ENCODE measurements at places on chromosomes 3 and 15. TPM values are rescaled to one million over a fixed set of nuclear protein-coding genes. Genes with fewer than 3 reads are reported as not detected.
A peak's percentile ranks its signal among the peaks of the same experiment; 100 is the strongest.

LYZL4 gene
- not detected for total RNA-seq

LCTL gene
- total RNA-seq: not detected

HGD gene
- not detected for total RNA-seq

SPG21 gene
- total RNA-seq: 69.3 TPM

HEG1 gene
- total RNA-seq: 7.9 TPM

PCOLCE2 gene
- not detected for total RNA-seq

ZNF609 gene
- total RNA-seq: 38.5 TPM

ECE2 gene
- total RNA-seq: not detected

BDH1 gene
- 86.6 TPM for total RNA-seq

- no peaks in the 10 kb centered on the region for H3K36me3 ChIP-seq
- no peaks in the 10 kb centered on the region for H3K4me1 ChIP-seq
- no peak overlapping the region for H3K4me3 ChIP-seq
Observed at GRCh38 chr3:159861369-159861987, 127.2 kb upstream of the IL12A start.

DNA sequence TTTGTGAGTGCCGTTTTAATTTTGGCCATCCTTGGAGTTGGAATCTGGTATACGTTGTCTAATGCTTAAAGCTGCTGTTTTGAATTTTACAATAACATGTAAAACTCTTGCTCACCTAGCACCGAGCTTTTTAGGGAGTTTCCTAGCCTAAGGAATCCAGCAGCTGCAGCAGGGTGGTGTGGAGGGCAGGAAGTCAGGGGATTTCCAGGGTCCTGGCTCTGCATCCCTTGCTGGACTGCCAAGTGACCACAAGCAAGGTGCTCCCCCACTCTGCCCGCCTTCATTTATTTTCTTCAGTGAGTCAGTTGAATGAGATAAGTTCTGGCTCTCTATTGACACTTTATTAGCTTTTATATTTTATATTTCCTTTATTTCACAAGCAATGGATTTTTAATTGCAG lies 113.7 kb downstream of the ATG7 start:
- H3K27ac ChIP-seq: no peak overlapping the region
- no peak overlapping the region for H3K4me3 ChIP-seq
- H3K36me3 ChIP-seq: peaks cover 11% of the 10 kb centered on the region
- peaks cover 13% of the 10 kb centered on the region for H3K4me1 ChIP-seq

- H3K4me1 ChIP-seq: peaks cover 3% of the 10 kb centered on the region
- DNase-seq: no peak
- H3K27me3 ChIP-seq: no peaks in the 10 kb centered on the region
- no peak overlapping the region for H3K27ac ChIP-seq
- H3K4me3 ChIP-seq: no peak overlapping the region
- no peaks in the 10 kb centered on the region for H3K36me3 ChIP-seq
Observed at GRCh38 chr3:24101676-24102168, 156.6 kb downstream of the NR1D2 start.

DNA sequence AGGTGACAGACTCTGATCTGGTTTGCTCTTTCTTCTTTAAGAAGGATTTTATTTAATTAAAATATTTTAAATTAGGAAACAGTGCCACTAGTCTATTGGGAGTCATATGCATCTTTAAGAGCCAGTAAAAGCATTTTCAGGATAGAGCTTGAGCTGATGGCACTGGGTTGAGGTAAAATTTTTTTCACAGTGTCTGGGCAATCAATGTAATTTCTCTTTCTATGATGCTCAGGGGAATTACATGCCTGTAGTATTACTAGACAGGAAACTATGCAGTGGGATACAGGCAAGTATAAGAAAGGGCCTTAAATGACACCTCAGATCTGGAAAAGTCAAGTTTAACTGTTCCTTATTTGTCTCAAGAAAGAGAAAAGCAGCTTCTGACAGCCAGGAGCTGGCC lies 76.4 kb downstream of the GAP43 start:
- H3K27ac ChIP-seq: no peak overlapping the region
- no peaks in the 10 kb centered on the region for H3K36me3 ChIP-seq
- no peaks in the 10 kb centered on the region for H3K27me3 ChIP-seq
- no peak overlapping the region for H3K4me3 ChIP-seq
- DNase-seq: no peak

DNA sequence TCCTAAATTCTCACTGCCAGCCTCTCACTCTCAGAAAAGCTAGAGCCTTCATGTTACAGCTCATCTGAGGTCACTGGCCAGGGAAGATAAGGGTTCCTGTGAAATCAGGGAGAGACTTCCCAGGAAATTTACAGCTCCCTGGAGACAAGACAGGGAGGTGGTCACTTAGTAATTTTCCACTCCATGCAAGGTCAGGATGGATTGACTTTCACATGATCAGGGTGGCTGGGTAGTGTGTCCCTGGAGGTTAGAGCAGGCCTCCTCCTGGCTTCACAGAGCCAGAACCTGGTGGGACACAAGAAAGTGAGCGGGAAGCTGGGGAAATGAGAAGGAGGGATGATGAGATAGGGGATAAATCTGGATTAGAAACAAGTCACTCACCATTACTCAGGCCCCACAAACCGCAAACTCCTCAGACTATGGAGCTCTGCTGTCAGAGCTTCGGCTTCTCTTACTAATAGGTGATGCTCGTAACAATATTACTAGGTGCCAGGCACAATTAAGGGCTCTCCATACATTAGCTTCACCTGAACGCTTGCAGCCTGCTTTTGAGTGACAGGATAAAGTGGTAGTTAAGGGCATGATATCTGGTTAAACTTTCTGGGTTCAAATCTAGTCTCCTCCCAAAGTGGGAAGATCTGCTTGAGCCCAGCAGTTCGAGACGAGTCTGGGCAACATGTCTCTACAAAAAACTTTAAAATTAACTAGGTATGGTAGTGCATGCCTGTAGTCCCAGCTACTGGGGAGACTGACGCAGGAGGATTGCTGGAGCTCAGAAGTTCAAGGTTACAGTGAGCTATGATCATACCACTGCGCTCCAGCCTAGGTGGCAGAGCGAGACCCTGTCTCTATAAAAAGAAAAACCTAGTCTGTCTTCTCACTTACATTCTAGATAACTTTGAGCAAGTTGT lies 24.9 kb downstream of the DUOX2 start:
- H3K36me3 ChIP-seq: no peaks in the 10 kb centered on the region
- no peaks in the 10 kb centered on the region for H3K4me1 ChIP-seq
- no peak overlapping the region for H3K27ac ChIP-seq
- no peak for DNase-seq

- H3K27ac ChIP-seq: peak overlapping the region; percentile 73
- DNase-seq: no peak
- no peaks in the 10 kb centered on the region for H3K27me3 ChIP-seq
- peaks cover 14% of the 10 kb centered on the region for H3K4me1 ChIP-seq
Observed at GRCh38 chr3:49428752-49429080, 408 bp downstream of the NICN1 start.

- H3K27ac ChIP-seq: no peak overlapping the region
- no peak for DNase-seq
- no peak overlapping the region for H3K4me3 ChIP-seq
Observed at GRCh38 chr3:54949491-54950044, 21.7 kb upstream of the LRTM1 start.

- H3K27ac ChIP-seq: peak overlapping the region; percentile 13
- no peaks in the 10 kb centered on the region for H3K27me3 ChIP-seq
- DNase-seq: no peak
- H3K4me3 ChIP-seq: no peak overlapping the region
- H3K36me3 ChIP-seq: peaks cover 25% of the 10 kb centered on the region
- H3K4me1 ChIP-seq: peaks cover 61% of the 10 kb centered on the region
Observed at GRCh38 chr15:67242708-67243111, 11.8 kb downstream of the AAGAB start.

- H3K27me3 ChIP-seq: peaks cover 2% of the 10 kb centered on the region
- no peaks in the 10 kb centered on the region for H3K36me3 ChIP-seq
- DNase-seq: no peak
- no peaks in the 10 kb centered on the region for H3K4me1 ChIP-seq
- no peak overlapping the region for H3K4me3 ChIP-seq
- no peak overlapping the region for H3K27ac ChIP-seq
Observed at GRCh38 chr15:96070636-96071035, 259.9 kb upstream of the NR2F2 start.

DNA sequence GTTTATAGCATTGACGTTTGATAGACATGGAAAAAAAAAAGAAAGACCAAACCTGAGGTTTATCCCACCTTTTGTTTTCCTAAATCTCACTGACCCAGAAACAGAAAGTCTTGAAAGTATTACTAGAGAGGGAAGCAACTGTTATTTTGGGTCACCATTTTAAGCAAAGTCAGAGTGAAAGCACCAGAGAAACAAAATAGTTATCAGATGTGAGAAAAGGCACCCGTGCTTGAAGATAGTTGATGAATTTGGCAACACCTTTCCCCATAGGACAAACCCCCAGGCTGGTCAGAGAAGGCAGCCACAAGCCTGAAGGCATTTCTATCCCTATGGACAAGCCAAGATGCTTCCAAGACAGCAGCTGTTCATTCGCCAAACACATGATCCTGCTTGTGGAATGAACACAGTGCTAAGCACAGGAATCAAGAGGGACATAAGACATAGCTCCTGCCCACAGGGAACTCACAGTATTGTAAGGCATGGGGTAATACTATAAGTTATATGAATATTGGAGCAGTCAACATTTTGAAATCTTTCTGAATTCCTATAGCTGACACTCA lies 170.9 kb downstream of the ERC2 start:
- H3K27me3 ChIP-seq: peaks cover 9% of the 10 kb centered on the region
- no peak overlapping the region for H3K27ac ChIP-seq
- no peak overlapping the region for H3K4me3 ChIP-seq
- no peak for DNase-seq
- H3K36me3 ChIP-seq: no peaks in the 10 kb centered on the region

- no peak overlapping the region for H3K27ac ChIP-seq
- no peak overlapping the region for H3K4me3 ChIP-seq
- H3K36me3 ChIP-seq: no peaks in the 10 kb centered on the region
- no peak for DNase-seq
- peaks cover 4% of the 10 kb centered on the region for H3K4me1 ChIP-seq
Observed at GRCh38 chr15:99476413-99477222, 89.2 kb upstream of the MEF2A start.

GRCh38 chr3:39499651-39500273 lies 32.3 kb downstream of the MOBP start:
- H3K27me3 ChIP-seq: peaks cover 29% of the 10 kb centered on the region
- no peaks in the 10 kb centered on the region for H3K4me1 ChIP-seq
- no peak for DNase-seq
- H3K27ac ChIP-seq: no peak overlapping the region
- H3K36me3 ChIP-seq: no peaks in the 10 kb centered on the region

- no peaks in the 10 kb centered on the region for H3K36me3 ChIP-seq
- DNase-seq: peak; percentile 30
- H3K4me1 ChIP-seq: peaks cover 8% of the 10 kb centered on the region
- H3K27ac ChIP-seq: no peak overlapping the region
Observed at GRCh38 chr15:82933576-82933975, 18.9 kb downstream of the HOMER2 start.
